ENCODE measurements at places on chromosomes 13 and 19.

DNA sequence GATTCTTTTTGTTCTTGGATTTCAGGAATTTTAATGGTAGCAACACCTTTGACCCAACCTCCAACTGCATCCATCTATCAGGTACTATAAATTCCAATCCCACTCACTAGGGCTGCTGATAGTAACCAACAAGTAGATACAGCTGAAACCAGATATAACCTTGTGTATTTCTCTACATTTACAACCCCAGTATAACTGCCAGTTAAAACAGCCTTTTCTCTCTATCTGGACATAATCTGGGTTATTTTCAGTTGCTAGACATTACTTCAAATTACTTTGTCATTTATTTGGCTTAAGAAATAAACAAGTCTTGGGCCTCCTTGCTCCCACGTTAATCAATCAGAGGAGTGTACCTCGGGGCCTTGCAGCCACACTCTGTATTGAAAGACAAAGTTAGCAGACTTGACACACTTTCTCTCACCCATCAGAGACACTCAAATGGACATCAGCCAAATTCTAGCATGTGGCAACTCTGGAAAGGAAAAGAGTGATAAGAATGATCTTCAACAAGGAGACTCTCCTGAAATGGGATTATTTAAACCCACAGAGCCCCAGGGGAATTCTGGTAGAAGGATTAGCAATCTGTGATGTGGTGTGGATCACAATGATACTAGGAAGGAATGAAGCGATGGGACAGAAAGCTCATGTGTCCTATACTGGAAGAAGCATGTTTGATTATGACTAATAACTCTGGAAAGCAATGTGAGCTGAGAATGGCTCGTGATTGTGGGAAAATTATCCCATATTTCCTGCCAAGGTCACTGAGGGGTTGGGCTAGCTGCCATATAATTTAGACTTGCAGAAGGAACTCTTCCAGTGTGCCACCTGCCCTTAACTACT, 157.5 kb downstream of the FLT1 start:
- DNase-seq = peak; percentile 23

- no peak for DNase-seq
These were observed 703 bp downstream of the KLF16 start for GRCh38 chr19:1862424-1863327.

GRCh38 chr13:97120346-97120745, 101.8 kb upstream of the MBNL2 start:
- no peak for DNase-seq

DNA sequence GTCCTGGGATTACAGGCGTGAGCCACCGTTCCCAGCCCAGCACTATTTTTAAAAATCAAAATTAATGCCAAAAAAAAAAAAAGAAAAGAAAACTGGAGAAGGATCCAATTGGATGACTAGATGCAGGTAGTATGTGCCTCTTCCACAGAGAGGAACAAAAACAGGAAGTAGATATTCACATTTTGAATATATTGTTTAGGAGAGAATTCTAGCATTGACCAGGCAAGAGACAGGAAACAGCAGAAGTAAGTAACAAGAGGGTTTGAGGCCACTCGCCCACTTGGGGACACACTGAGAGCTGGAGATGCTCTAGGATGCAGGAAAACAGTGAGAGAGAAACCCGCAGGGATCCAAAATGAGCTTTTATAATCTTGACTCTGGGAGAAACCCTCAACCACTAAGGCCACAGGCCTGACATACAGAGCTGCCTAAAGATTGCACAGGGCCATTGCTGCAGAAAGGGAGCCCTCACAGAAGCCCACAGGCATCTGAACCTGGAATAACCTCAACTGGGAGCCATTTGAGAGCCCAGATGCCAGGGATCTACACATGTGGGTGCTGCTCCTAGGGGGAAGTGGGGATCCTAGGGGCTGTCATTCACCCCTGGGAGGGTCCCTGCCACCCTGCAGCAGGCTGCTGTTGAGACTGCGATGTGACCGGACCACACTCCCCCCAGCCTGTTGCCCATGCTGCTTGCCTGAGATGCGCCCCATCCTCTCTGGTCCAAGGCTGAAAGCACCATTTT, 28.2 kb downstream of the IGFL2 start:
- DNase-seq = no peak

- no peak for DNase-seq
These were observed 1.1 kb upstream of the SHD start for GRCh38 chr19:4278010-4278409.

DNA sequence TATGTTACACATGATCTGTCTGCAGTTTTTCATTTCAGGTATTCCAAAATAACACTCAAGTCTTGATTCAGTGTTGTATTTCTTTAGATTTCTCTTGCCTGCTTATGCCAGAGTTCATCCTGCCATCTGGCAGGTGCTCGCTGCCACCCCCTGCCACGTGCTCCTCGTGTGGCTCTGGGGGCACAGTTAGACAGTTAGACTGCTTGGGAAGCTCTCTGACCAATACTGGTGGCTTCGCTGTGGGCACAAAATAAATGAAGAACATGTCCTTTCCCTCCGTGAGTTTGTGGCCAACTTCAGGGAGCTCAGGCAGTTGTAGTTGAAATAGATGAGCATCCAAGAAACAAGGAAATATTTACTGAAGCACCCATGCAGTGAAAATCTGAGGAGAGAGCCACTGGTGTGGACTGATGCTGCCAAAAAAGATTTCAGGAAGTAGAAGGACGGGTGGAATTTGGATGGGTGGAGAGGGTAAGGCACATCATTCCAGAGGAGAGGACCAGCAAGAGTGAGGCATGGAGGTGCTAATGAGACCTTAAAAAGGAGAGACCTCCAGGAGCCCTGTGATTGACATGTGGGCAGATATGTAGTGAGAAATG, 37.5 kb upstream of the GPR183 start:
- no peak for DNase-seq

DNA sequence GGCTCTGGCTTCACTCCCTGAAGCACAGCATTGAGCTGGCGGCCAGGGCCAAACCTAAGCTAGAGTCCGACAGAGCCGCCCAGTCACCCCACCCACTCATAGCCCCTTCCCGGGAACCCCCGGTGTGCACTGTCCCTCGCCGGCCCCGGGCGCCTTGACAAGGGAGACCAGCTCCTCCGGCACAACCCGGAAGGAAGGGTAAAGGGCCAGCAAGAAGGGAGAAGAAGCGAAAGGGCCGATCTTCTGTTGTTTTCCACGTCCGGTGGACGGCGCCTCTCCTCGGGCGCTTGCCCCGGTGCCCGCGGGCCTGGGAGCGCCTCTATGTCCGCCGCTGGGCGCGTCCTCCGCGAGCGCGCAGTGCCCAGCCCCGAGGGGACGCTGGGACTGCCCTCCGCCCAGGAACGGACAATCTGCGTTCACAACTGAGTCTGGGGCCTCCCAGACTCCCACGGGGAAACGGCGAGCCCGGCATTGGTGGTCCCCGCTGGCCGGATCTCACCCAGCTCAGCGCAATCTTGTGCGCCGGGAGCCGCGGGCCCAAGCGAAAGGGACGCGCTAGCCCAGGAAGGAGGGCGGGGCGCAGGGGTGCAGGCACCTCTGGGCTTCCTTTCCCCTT, 172.5 kb upstream of the MIR17HG start:
- no peak for DNase-seq

DNA sequence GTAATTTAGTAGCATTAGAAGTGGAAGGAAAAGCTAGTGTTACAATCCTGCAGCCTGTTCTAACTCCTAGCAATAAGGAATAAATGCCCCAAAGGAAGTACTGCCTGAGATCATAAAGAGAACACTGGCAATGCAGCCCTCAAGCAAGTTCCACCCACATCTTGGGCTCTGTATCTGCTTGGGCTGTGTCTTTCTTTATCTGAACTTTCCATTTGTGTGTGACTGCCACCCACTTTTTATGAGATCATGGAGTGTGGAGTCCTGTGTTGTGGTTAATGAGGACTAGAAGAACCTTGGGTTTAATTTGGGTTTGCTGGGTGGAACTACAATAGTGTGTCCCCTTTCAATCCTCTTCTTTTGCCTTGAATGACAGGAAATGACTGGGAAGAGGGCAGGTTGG, 38.2 kb downstream of the RFXAP start:
- DNase-seq = no peak
